T-helper 17 cell (primary cell): ENCODE measurements at places on chromosomes 16 and 17.

GRCh38 chr16:85304337-85304736 lies 192.1 kb upstream of the CIBAR2 start:
- DNase-seq = no peak

DNA sequence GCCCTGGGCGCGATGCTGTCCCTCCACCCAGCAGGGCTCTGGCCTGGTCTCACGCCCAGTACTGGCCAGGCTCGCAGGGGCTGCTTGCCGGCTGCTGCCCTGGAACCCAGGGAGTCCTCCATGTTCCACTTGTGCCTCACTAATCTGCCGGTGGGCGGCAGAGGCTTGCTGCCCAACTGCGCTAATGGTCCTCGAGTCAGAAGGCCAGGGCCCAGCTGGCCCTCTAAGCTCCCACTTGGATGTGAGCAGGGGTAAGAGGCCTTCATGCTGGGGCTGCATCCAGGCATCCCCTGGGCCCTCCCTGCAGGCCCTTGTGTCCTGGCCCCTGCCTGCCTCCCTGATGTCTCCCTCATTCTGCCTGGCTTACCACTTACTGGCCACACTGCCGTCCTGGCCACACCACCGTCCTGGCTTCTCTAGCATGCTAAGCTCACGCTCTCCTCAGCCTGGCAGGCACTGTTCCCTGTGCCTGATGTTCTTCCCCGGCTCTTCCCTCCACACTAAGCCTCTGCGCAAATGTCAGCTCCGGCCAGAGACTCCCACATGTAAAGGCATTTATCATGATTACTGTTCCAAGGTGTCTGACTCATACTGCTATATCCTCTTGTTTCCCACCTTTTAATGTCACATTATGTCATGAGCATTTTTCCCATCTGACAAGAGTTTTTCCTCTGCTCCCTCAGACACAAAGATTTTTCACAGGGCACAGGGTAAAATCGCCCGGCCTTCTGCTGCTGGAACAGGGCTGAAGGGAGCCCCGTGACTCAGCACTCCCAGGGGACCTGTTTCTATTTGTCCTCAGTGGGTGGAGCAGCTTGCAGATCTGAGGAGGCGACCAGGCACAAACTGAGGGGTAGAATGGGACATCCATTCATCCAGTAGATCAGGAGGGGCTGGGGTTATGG lies 15.9 kb downstream of the B9D1 start:
- no peak for DNase-seq

DNA sequence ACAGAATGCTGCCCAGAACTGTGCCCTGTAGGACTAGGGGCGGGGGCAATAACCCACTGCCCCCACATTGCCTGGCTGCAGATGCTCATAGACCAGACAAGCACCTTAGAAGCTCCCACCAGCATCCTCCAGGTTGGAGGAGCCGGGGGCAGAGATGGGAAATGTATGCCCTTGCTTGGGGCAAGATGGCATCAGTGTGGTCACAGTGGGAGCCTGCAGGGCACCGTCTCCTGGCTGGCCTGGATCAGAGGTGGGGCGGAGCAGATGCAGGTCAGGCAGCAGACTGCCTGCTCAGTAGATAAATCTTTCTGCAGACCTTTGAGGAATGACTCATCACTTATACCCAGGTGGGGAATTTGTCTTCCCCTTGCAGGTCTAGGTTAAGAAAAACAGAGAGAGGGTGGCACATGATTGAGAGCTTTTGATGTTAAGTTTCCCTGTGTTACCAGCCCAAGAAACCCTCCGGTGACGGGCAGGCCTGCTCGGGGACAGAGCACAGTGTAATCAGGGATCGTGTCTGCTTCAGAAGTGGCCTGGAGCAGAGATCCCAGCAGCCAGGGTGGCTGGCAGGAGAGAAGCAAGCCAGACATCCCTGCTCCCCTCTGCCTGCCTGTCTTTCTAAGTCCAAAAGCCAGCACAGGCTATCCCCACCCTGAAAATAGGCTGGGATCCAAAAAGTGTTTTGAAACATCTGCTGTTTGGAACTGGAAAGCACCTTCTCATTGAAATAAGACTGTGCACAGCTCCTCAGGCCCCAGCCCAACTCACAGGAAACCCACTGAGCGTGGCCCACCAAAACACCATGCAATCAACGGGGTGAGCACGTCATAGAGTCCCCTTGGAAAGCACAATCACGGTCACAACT lies 50.7 kb upstream of the RPL38 start:
- no peak for DNase-seq

DNA sequence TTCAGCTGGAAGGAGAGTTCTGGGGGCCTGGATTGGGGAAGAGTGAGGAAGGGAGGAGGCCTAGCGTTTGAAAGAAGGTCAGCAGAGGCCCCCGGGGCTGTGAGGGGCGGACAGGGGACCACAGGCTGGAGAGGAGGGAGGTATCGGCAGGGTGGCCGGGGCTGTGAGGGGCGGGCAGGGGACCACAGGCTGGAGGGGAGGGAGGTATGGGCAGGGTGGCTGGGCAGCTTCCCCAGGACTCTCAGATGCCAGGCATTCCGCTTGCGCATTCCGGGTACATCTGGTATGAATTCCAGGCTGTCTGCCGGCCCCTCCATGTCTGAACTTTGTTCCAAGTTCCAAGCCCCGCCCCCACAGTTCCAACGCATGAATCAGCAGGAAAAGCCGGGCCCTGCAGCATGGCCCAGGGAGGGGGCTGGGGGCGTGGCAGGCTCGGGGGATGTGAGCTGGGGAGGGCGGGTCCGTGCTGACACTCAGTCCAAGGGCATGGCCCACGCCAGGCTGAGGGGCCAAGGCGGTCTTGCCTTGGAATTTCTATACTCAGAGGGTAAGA lies 4.3 kb upstream of the TLCD2 start:
- DNase-seq = no peak

- DNase-seq = no peak
These were observed 35.2 kb upstream of the SDK2 start for GRCh38 chr17:73679476-73679875.

GRCh38 chr17:6388416-6388815 lies 46.5 kb downstream of the AIPL1 start:
- no peak for DNase-seq

DNA sequence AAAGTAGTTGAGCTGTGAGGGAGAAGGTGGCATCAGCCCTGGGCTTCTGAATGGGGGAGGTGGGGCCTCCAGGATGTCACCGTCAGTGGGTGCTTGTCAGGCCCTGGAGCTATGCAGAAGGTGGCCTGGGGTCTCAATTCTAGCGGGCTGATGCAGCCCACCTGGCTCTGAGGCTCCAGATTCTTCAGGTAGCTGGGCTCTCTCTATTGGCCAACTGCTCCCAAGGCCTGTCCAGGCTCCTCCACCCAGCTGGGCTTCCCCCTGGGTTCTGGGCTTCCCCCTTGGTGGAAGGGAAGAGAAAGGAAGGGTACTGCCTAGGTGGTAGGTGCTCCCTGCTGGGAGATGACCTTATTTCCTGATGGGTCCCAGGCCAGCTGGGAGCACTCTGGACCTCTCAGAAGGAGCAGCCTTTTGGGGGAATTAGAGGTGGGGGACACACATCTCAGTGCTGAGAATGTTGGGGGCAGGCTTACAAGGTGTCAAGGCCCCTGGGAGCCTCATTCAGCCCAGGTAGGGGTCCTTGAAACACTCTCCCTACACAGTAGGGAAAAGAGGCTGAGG lies 1728.3 kb downstream of the TP53TG3F start:
- no peak for DNase-seq

DNA sequence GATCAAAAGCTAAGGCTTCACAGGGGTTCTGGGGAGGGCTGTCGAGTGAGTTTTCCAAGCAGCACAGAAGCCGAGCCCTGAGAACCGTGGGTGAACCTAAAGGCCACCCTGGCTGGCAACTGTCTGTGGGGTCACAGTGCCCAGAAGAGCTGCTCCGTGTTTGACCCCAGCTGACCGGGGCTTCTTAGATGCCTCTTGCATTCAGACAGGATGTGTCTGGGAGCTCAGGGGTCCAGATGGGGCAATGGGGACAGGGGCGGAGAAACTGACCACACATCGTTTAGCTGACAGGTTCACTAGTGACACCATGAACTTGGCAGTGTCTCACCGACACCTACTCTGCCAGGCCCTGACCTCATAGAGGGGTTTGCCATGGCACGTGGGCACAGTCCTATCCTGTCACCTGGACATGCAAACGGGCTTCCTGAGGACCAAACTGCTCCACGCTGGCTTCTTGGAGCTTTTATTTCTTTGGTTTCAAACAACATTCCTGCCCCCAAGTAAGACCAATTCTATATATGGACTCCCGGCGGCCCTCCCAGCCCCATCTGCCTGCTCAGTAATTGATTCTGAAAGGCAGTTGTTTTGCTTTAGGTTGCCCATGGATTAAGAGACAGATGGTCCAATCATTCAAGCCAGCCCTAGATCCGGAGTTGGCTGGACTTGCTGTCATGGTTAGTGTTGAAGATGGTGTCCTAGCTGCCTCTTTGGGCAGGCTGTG lies 22.2 kb downstream of the WSCD1 start:
- no peak for DNase-seq

DNA sequence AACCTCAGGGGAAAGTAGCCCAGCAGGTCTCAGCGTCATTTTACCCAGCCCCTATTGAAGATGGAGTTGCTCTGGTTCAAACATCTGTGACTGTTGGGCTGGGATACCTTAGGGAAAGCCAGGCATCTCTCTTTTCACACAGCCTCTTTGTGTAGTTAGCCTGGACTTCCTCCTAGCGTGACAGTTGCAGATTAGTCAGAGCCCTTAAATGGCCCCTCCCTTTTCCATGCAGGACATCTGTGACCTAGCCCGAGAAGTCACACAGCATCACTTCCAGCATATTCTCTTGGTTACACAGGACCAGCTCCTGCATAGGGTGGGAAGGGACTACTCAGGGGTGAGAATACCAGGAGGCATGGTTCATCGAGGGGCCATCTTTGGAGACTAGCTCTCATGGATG lies 375.0 kb upstream of the RBFOX1 start:
- no peak for DNase-seq

DNA sequence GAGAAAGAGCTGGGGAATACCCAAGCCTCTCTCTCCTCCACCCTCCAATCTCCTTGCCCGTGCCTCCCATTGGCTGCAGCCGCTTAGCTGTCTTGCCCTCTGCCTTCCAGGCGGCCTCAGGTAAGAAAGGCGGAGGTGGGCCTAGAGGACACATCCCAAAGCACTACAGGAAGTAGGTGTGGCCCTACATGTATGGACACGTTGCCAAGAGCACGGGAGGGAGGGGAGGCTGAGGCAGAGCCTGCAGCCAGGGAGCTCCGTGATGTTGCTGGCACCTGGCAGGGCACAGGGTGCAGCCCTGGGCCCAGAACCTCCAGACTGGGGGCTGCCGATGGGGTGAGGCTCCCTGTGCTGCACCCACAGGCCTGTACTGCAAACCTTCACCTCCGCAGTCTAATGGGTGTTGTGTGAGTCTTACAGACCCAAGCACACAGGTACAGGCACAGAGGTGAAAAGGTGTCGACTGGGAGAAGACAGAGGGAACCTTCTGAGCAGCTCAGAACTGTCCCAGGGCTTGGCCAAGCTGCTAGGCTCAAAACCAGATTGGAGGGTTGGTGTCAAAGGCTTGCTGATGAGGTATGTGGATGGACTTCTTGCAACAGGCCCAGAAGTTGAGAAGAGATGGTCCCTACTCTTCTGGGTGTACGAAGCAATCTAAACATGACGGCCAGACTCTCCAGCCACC lies 23.5 kb upstream of the FOXK2 start:
- no peak for DNase-seq

DNA sequence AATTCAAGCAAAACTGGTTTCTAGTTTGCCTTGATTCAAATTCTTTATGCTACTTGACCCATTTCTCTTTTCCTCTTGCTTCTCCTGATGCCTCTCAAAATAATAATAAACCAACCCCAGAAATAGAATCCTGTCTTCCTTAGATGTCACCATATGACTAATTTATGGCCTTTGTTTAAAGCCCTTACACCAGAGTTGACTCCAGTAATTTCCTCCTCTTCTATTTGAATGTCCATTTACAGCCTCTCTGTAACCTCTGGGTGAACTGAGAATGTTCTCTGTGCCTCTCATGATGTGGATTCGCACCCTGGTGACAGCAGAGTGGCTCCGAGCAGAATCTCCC lies 31.5 kb downstream of the ZFHX3 start:
- no peak for DNase-seq
